ENCODE measurements at places on chromosomes 5 and 9. TPM values are rescaled to one million over a fixed set of nuclear protein-coding genes. Genes with fewer than 3 reads are reported as not detected.

Gene LRRC19
- polyA plus RNA-seq = 121 TPM

Gene IL5
- not detected for polyA plus RNA-seq

Gene C9orf153
- not detected for polyA plus RNA-seq

Gene TIMD4
- polyA plus RNA-seq = 0.43 TPM

Gene COL27A1
- 1.1 TPM for polyA plus RNA-seq

Gene SLC46A2
- polyA plus RNA-seq = not detected

Gene SLC36A3
- not detected for polyA plus RNA-seq

Gene CTSL
- polyA plus RNA-seq = 23.5 TPM

Gene CDC20B
- polyA plus RNA-seq = 0.04 TPM
